Stimulated activated CD4-positive, alpha-beta T cell treated with anti-CD3 and anti-CD28 coated beads, Interleukin-12 subunit alpha, Interleukin-12 subunit beta, amount 100 ng/mL, for 48 hours (primary cell): ENCODE measurements at places on chromosomes 3 and 15.
A peak's percentile ranks its signal among the peaks of the same experiment; 100 is the strongest.

DNA sequence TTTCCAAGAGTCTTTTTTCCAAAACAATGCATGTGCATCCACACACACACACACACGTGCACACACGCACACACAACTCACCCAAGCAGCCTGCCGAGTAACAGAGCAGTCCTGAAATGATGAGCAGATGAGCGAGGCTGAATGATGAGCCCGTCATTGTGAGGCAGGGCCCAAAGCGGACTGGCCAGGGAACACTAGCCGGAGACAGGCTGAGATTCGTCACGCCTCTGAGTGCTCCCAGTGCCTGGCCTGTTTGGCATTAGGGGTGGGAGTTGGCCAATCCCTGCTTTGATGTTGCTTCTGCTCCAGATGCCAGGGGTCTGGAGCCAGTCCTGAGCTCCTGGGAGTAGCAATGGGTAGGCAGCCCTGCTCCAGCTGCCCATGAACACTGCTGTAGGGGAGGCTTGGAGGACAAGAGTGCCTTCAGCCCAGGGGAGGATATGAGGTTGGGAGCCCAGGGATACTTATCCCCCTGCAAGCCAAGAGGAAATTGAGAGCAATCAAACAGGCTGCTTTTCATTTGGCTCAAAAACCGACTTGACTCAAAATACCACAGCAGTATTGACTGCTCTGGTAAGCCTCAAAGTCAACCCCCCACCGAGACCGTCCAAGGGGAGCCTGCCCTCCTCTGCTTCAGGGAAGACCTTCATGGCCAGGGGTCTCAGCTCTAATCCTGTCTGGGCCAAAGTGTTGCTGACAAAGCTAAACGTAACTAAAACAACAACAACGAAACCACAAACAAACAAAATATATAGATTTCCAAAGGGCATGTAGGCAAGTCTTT lies 22.9 kb downstream of the COLQ start:
- DNase-seq: no peak

GRCh38 chr15:78616506-78616905 lies 4.3 kb downstream of the CHRNA3 start:
- no peak for DNase-seq

GRCh38 chr15:70111203-70112073 lies 13.7 kb upstream of the TLE3 start:
- no peak for DNase-seq

GRCh38 chr3:13539671-13540070 lies 9.3 kb upstream of the FBLN2 start:
- no peak for DNase-seq

DNA sequence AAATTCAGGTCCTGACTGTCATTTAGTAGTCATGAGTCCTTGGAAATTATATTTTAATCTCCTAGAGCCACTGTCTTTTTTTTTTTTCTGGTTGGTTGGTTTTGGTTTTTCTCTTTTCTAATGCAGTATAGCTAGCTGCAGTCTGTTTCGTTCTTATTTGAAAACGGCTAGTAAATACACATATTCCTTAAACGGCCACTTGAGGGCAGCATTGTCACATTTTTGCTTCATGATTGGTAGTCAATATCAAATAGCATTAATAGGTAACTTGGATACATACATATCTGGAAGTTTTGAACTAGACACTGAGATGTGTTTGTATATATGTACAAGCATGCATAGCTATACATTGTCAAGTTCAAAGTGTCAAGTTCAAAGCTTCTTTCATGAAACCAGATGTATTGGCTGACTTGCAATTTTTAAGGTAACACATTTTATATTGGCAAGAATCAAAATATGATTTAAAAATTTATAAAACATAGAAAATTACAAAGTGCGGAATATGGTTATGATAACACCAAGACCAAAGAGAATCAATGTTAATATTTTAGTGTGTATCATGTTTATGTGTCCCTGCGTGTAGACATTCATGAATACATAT lies 22.5 kb downstream of the GABRA5 start:
- DNase-seq: peak; percentile 55

DNA sequence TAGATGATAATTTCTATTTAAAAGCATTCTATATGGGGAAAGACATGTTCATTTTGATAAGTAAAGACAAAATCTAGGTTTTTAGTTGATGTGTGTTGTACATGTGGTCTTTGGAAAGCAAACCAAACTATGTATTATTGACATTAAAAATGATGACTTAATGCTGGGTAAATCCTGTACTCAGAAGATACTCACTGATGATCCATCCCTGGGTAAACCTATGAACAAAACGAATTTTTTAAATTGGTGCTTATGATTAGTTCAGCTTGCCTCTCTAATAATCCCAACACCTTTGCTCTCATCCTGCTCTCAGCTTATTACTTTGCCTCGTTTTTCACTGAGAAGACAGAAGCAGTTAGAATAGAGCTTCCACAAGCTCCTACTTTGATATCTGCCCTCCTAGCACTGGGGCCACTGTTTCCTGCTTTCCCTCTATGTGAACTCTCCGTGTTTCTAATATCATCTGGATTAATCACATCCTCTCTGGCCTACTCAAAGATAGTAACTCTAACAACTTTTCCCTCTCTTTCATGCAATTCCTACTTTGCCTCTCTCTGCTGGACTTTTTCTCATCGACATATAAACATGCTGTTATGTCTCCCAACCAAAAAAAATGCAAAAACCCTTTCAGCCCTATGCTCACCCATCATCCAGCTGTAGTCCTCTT lies 29.3 kb downstream of the RARRES1 start:
- no peak for DNase-seq

DNA sequence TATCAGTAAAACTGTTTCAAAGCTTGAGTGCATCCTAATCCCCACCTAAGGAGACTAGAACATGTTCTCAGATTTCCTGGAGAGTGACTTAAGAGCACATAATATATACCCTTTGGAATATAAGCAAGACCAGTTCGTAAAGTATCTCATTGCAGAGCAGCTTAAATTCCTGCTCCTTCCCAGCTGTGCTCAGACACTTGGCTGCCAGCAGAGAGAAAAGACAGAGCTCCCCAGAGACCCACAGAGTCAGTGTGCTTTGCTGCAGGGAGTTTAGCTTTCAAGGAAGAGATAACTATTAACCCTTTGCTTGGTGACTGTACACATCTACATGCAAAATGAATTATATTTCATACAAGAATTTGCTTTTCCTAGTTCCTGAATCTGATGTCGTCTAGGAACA lies 338.1 kb upstream of the ARHGEF26 start:
- no peak for DNase-seq

- DNase-seq: no peak
Observed at GRCh38 chr3:101142160-101142559, 148.9 kb upstream of the ABI3BP start.

DNA sequence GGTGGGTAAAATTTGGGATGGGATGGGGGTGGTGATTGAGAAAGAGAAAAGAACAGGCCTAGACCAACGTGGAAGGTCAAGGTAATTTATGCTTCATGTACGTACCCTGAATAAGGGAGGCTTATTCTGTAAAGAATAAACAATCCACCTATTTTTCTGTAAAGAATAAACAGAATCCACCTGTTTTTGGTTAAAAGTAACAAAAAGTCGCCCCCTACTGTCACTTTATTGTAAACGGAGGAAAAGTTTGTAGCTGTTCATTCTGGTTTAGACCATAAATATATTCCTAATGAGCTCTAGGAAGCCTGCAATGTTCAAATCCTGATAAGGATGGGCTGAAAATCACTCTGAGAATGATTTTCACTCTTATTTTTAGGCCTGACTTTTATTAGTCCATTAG lies 23.5 kb upstream of the SQOR start:
- DNase-seq: no peak

- DNase-seq: no peak
Observed at GRCh38 chr3:31010491-31010890, 116.0 kb upstream of the GADL1 start.

- DNase-seq: no peak
Observed at GRCh38 chr15:63500265-63501250, 3.8 kb upstream of the USP3 start.

DNA sequence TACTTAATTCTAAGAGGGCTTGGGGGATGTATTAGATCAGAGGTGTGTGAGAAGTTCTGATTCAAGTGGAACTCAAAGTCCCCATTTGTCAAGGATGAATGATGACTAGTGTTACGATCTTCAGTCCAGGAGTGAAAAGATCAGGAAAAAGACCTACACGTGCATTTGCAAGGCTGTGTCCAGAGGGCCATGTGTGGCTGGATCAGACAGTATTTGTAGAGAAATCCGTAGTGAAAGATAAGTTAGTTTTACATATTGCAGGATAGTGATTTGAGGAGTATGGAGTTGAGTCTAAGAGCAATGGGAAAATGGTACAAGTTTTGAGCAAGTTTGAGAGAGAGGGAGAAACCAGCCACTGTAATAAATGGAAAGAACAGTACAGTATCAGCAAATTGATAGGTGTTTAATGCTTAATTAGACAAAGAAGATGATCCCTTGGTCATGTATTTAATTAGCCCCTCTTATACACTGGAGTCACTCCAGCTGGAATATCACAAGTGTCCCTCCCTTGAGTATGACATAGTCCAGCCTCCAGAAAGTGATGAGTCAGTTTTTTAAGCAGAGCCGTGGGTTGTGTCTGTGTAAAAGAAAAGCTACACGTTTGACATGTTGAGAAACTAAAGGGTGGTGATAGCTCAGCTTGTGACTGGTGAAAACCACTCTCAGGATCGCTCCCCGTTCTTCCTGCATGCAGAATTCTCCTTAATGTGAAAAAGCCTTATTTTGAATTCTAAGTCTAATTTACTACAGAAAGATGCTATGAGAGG lies 348.8 kb downstream of the ROBO1 start:
- no peak for DNase-seq

GRCh38 chr3:194380326-194380725 lies 10.8 kb upstream of the LRRC15 start:
- DNase-seq: no peak

GRCh38 chr3:52848617-52849016 lies 13.8 kb upstream of the MUSTN1 start:
- DNase-seq: no peak

DNA sequence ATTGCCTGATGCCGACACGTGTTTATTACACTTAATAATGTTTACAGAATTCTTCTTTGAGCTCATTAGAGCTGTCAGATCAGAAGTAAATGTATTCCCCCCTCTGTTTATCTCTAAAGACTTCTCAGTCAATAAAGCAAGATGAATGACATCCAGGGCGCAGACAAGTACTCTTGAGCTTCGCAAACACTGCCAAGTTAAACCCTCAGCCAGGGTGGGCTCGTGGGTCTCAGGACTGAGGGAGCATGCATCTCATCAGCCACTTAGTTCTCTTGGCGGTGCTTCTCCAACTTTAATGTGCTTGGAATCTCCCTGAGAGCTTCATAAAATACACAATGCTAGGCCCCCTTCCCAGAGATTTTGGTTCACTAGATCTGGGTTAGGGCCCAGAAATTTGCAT lies 333.9 kb upstream of the THRB start:
- DNase-seq: no peak

GRCh38 chr15:31477851-31478701 lies 151.4 kb downstream of the KLF13 start:
- no peak for DNase-seq
